ENCODE measurements at places on chromosomes 11 and 22.

GRCh38 chr11:5846701-5847100 lies 5.0 kb upstream of the OR52E6 start:
- H3K27me3 ChIP-seq: no peaks in the 10 kb centered on the region
- H3K36me3 ChIP-seq: no peaks in the 10 kb centered on the region
- no peak overlapping the region for H3K27ac ChIP-seq
- H3K4me3 ChIP-seq: no peak overlapping the region

DNA sequence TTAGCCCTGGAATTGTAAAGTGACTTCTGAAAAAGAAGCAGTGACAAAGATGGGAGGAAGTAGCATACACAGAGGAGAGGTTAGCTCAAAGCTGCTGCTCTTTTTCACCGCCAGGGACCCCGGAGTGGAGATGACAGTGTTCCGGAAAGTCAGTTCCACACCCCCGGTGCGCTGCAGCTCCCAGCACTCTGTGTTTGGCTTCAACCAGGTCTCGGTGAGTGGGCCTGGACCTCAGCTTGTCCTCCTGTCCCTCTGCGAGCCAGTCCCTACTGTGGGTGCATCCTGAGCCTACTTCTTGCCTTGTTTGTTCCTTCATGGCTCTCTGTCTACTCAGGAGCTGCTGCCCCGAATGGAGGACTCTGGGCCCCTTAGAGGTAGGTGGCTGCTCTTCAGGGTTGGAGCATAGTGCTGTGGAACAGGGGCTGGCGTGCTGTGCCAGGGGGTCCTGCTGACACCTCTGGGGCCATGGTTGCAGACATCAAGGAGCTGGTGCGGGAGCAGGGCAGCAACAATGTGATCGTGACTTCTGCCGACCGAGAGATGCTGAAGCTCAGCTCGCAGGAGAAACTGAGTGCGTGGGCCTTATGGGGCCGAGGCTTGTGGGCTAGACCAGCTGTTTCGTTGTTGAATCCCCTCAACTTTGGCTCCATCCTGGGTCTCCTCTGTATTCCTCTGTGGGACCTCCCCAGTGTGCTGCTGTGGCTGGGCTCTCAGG lies 1.7 kb downstream of the PCNX3 start:
- H3K4me1 ChIP-seq: peaks cover 48% of the 10 kb centered on the region
- H3K27me3 ChIP-seq: no peaks in the 10 kb centered on the region
- DNase-seq: no peak
- H3K27ac ChIP-seq: no peak overlapping the region
- H3K36me3 ChIP-seq: peaks cover 59% of the 10 kb centered on the region

GRCh38 chr11:113317339-113317738 lies 3.0 kb downstream of the TTC12 start:
- H3K27me3 ChIP-seq: no peaks in the 10 kb centered on the region
- no peak overlapping the region for H3K4me3 ChIP-seq
- no peak overlapping the region for H3K27ac ChIP-seq
- DNase-seq: no peak
- peaks cover 14% of the 10 kb centered on the region for H3K36me3 ChIP-seq

DNA sequence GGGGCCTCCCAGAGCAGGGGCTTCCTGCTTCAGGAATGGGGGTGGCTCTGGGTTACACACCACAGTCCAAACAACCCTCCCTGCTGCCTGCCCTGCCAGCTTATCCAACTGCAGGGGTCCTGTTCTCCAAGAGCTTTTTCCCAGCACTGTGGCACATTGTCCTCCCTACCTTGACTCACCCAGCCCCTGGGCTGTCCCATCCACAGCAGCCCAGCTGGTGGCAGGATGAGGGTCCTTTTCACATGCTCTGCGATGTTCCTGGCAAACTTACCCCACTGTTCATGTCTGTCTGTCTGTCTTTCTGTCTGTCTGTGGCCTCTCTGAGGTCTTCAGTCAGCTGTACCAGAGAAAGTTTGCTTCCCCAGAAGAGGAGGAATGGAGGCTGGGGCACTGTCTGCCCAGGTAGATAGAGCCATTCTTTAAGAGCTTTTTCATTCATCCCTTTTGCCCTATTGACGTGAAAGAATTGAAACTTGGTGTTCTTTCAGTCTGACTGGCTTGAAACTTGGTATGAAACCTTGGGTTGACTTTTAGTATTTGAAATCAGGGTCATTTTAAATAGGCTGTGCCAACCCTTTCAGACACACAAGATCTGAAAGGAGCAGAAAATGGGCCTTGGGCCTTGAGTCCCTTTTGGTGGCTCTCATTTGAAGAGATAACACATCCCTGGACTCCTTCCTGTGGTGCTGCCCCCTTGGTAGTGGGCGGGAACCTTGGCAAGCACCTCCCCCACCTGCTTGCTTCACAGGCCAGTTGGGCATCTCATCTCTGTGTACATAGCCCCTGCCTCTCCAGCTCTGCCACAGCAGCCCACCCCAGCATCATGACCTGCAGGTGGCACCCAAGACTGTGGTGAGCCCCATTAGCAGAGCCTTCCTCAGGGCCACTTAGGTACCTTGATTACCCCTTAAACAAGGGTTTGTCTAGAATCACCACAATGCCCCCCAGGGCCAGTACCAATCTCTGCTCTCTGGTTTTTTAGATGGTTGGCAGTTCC lies 74.6 kb upstream of the SUSD2 start:
- H3K27me3 ChIP-seq: no peaks in the 10 kb centered on the region
- H3K27ac ChIP-seq: no peak overlapping the region
- peak; percentile 15 for DNase-seq
- no peak overlapping the region for H3K4me3 ChIP-seq
- peaks cover 20% of the 10 kb centered on the region for H3K36me3 ChIP-seq

- no peaks in the 10 kb centered on the region for H3K36me3 ChIP-seq
- H3K27me3 ChIP-seq: no peaks in the 10 kb centered on the region
- DNase-seq: no peak
- no peak overlapping the region for H3K27ac ChIP-seq
Observed at GRCh38 chr11:107716884-107717532, 5.2 kb upstream of the SLN start.

- peaks cover 45% of the 10 kb centered on the region for H3K4me1 ChIP-seq
- DNase-seq: no peak
- H3K27ac ChIP-seq: no peak overlapping the region
- no peak overlapping the region for H3K4me3 ChIP-seq
Observed at GRCh38 chr11:69125861-69126260, 29.9 kb upstream of the SMIM38 start.

- no peak overlapping the region for H3K27ac ChIP-seq
- DNase-seq: no peak
- peaks cover 7% of the 10 kb centered on the region for H3K4me1 ChIP-seq
- H3K27me3 ChIP-seq: no peaks in the 10 kb centered on the region
- no peak overlapping the region for H3K4me3 ChIP-seq
Observed at GRCh38 chr22:26555478-26555877, 34.5 kb downstream of the TPST2 start.

GRCh38 chr22:17639247-17639741 lies 737 bp downstream of the BCL2L13 start:
- H3K36me3 ChIP-seq: peaks cover 2% of the 10 kb centered on the region
- peak overlapping the region; percentile 85 for H3K4me3 ChIP-seq
- no peaks in the 10 kb centered on the region for H3K27me3 ChIP-seq
- peak; percentile 62 for DNase-seq
- peaks cover 24% of the 10 kb centered on the region for H3K4me1 ChIP-seq

- no peak overlapping the region for H3K4me3 ChIP-seq
- no peak overlapping the region for H3K27ac ChIP-seq
- no peaks in the 10 kb centered on the region for H3K36me3 ChIP-seq
- peaks cover 12% of the 10 kb centered on the region for H3K4me1 ChIP-seq
- no peak for DNase-seq
Observed at GRCh38 chr22:41368543-41369423, 13.0 kb upstream of the TEF start.

- no peaks in the 10 kb centered on the region for H3K27me3 ChIP-seq
- H3K4me1 ChIP-seq: peaks cover 34% of the 10 kb centered on the region
- H3K4me3 ChIP-seq: no peak overlapping the region
- H3K27ac ChIP-seq: no peak overlapping the region
Observed at GRCh38 chr22:44698531-44699421, 3.2 kb upstream of the PRR5 start.

GRCh38 chr22:42939451-42939881 lies 75.5 kb downstream of the PACSIN2 start:
- H3K4me3 ChIP-seq: no peak overlapping the region
- DNase-seq: no peak
- no peak overlapping the region for H3K27ac ChIP-seq
- H3K27me3 ChIP-seq: no peaks in the 10 kb centered on the region

- H3K4me3 ChIP-seq: no peak overlapping the region
- no peaks in the 10 kb centered on the region for H3K36me3 ChIP-seq
- no peaks in the 10 kb centered on the region for H3K4me1 ChIP-seq
- no peak for DNase-seq
- H3K27ac ChIP-seq: no peak overlapping the region
- no peaks in the 10 kb centered on the region for H3K27me3 ChIP-seq
Observed at GRCh38 chr11:132106096-132106982, 735.9 kb downstream of the NTM start.

- no peaks in the 10 kb centered on the region for H3K27me3 ChIP-seq
- no peak overlapping the region for H3K27ac ChIP-seq
- no peaks in the 10 kb centered on the region for H3K4me1 ChIP-seq
- H3K4me3 ChIP-seq: no peak overlapping the region
Observed at GRCh38 chr11:110921742-110922521, 209.7 kb upstream of the ARHGAP20 start.

GRCh38 chr11:60221692-60222091 lies 21.2 kb downstream of the MS4A4E start:
- H3K27me3 ChIP-seq: no peaks in the 10 kb centered on the region
- no peak for DNase-seq
- H3K4me3 ChIP-seq: no peak overlapping the region
- H3K4me1 ChIP-seq: no peaks in the 10 kb centered on the region

GRCh38 chr11:61913699-61914395 lies 3.5 kb downstream of the RAB3IL1 start:
- peaks cover 13% of the 10 kb centered on the region for H3K4me1 ChIP-seq
- no peak for DNase-seq
- no peak overlapping the region for H3K27ac ChIP-seq
- no peak overlapping the region for H3K4me3 ChIP-seq
- no peaks in the 10 kb centered on the region for H3K36me3 ChIP-seq
- peaks cover 26% of the 10 kb centered on the region for H3K27me3 ChIP-seq

GRCh38 chr11:7381937-7382336 lies 103.4 kb upstream of the OLFML1 start:
- H3K27me3 ChIP-seq: peaks cover 14% of the 10 kb centered on the region
- no peak for DNase-seq
- no peaks in the 10 kb centered on the region for H3K4me1 ChIP-seq
- no peak overlapping the region for H3K27ac ChIP-seq

DNA sequence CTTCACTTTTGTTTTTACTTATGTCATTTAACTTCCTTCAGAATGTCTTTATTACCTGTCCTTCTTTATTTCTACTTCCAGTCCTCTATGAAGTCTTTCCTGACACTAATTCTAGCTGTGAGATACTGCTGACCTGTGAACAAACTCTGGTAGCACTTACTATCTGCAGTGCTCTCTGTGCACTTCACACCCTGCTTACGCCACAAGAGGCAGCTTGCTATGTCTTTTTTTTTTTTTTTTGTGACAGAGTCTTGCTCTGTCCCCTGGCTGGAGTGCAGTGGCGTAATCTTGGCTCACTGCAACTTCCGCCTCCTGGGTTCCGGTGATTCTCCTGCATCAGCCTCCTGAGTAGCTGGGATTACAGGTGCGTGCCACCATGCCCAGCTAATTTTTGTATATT lies 10.7 kb downstream of the STIM1 start:
- DNase-seq: peak; percentile 43
- H3K27me3 ChIP-seq: no peaks in the 10 kb centered on the region
- peaks cover 77% of the 10 kb centered on the region for H3K4me1 ChIP-seq
- H3K4me3 ChIP-seq: no peak overlapping the region

All from CD4-positive, alpha-beta T cell (primary cell).